ENCODE measurements at places on chromosomes 2 and 18.

DNA sequence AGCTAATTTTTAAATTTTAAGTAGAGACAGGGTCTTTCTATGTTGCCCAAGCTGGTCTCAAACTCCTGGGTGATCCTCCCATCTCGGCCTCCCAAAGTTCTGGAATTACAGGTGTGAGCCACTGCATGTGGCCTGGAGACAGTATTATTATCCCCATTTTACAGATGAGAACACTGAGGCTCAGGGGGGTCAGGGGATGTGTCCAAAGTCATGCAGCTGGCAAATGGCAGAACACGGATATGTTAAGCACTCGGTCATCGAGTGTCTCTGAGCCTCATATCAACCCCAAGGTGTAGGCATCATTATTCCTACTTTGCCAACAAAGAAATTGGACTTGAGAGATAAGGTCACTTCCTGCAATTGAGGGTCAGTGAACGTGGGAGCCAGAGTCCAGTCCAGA is 12.6 kb downstream of the KCNK3 start:
- DNase-seq, result no peak

- DNase-seq, result no peak
Measured at GRCh38 chr2:209160800-209161588, 262.9 kb upstream of the MAP2 start.

DNA sequence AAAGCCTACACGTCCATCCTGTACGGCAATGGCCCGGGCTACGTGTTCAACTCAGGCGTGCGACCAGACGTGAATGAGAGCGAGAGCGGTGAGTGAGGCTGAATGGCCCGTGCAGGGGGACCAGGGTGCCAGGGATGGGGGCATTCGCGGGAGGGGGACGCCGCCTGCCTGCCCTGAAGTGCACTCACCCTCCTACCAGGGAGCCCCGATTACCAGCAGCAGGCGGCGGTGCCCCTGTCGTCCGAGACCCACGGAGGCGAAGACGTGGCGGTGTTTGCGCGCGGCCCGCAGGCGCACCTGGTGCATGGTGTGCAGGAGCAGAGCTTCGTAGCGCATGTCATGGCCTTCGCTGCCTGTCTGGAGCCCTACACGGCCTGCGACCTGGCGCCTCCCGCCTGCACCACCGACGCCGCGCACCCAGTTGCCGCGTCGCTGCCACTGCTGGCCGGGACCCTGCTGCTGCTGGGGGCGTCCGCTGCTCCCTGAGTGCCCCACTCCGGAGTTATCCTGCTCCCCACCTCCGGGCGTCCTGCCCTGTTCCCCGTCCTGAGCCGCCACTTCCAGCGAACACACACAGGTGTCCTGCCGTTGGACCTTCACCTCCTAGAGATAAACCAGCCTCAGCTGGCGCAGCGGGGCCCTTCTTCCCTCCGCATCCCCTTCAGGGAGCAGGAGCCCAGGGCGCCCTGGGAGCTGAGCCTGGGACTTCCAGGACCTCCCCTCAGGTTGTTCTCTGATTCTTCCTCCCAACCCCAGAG is 2.9 kb downstream of the ALPI start:
- no peak for DNase-seq

DNA sequence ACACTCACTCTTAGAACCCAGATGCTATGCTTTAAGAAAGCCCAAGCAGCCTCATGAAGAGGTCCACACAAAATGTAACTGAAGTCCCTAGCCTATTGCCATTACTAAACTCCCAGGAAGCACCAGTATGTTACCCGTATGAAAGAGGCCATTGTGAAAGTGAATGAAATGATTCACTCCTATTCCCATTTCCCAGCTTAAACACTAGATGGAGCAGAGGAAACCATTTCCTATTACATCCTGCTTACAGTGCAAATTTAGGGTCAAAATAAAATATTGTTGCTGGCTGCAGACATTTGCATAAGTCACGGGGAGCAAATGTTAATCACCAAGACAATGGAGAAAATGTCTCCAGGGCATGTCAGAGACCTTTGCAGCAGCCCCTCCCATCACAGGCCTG is 989.7 kb upstream of the CRIM1 start:
- no peak for DNase-seq

- DNase-seq, result no peak
Measured at GRCh38 chr2:225326969-225327368, 72.5 kb upstream of the NYAP2 start.

GRCh38 chr2:146003337-146003736 is 1483.4 kb upstream of the ZEB2 start:
- DNase-seq, result no peak

- no peak for DNase-seq
Measured at GRCh38 chr2:101473911-101474701, 806 bp downstream of the RFX8 start.

GRCh38 chr2:27390822-27391679 is 10.5 kb upstream of the ZNF513 start:
- no peak for DNase-seq

DNA sequence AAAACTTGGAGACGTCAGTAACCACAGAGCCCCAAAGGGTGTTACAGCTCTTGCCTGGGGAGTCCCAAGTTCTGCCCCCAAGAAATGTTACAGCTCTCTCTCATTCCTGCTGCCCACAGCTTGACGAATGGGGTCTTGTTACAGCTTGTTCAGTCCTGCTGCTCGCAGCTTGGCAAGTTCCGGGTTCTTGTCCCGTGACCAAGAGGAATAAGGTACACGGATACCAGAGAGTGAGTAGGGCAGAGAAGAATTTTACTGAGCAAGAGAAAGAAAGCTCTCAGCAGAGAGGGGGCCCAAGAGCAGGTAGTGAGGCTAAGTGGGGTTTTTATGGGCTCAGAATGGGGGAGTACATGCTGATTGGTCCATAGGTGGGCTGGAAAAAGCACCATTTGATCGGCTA is 27.2 kb downstream of the SLC39A6 start:
- DNase-seq, result no peak

- DNase-seq, result no peak
Measured at GRCh38 chr2:140117386-140117785, 1337.2 kb upstream of the NXPH2 start.

DNA sequence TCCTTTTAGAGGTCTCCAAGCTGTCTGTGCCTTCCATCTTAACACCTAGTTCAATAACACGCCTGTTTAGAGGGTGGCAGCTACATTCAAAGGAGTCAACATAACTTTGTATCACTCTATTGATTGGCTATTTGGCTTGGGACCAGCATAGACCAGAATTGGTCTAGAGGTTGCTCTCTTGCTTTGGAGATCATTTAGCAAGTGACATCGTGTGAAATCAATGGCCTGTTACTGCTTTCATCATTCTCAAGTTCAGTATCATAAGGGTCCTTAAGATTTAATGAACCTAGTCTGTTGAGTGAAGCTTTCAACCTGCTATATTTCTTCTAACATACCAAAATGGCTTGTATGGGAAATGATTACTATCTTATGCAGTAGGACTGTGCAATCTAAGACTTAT is 768.2 kb downstream of the NRXN1 start:
- DNase-seq, result no peak

DNA sequence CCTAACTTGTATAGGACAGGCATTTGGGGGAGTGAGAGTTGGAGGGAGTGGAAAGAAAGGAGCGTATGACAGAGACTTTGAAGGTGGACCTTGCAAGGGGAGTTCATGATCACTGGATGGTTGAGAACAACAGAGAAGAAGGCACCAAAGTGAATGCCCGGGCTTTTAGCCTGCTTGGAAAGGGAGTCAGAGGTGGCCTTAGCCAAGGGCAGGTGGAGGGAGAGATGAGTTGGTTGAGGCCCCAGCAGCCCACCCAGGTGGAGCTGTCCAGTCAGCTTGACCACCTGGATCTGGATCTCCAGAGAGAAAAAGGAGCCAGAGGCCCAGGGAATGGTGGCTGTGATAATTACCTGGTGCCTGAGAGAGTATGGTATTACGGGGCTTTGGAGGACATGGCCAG is 73.6 kb downstream of the COA5 start:
- no peak for DNase-seq

GRCh38 chr2:797993-798392 is 120.8 kb upstream of the TMEM18 start:
- DNase-seq, result no peak

DNA sequence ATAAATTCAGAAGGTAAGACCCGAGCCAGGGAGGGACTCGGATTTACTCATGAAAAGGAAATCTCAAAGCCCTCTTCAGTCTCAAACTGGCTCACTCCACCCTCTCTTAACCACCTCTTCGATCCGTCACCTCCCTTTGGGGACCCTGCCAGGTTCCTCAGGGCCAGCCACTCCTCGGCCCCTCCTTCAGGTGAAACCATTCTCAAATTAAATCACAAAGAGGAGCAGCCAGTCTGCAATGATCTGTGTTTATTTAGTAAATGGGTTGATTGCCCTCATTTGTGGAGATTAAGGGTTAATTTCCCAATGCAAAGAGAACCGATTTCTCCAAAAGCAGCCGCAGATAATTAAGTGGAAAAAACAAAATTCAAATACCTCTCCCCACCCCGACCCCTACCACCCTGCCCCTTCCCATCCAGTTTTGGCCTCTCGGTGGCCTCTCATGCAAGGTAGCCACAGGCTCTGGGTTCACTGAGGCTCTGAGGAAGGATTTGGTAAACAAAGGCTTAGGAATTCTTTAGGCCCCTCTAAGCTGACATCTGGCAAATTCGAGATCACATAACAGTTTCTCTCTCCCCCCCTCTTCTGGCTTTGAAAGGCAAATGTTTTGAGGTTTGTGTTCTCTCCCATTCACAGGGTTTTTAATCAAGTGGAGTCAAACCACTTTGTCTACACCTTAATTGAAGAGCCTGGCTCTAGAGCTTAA is 10.3 kb upstream of the FZD7 start:
- DNase-seq, result peak; percentile 45

- DNase-seq, result no peak
Measured at GRCh38 chr2:128357506-128358370, 39.1 kb upstream of the HS6ST1 start.

DNA sequence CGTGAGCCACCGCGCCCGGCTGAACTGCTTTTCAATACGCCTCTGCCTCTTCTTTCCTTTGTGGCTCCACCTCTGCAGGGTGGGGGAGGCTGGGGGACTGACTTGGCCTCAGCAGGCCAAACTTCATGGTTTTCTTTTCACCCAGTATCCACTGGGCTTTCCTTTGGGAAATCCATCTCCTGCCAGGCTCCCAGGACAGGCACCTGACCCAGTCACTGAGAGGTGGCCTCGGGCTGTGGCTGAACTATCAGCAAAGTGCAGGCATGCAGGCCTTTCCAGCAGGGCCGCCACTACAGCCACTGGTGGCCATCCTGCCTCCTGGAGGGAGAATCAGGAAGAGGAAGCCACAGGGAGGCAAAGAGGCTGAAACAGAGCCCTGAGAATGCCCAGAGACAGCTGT is 33.4 kb upstream of the SEMA4C start:
- DNase-seq, result no peak

DNA sequence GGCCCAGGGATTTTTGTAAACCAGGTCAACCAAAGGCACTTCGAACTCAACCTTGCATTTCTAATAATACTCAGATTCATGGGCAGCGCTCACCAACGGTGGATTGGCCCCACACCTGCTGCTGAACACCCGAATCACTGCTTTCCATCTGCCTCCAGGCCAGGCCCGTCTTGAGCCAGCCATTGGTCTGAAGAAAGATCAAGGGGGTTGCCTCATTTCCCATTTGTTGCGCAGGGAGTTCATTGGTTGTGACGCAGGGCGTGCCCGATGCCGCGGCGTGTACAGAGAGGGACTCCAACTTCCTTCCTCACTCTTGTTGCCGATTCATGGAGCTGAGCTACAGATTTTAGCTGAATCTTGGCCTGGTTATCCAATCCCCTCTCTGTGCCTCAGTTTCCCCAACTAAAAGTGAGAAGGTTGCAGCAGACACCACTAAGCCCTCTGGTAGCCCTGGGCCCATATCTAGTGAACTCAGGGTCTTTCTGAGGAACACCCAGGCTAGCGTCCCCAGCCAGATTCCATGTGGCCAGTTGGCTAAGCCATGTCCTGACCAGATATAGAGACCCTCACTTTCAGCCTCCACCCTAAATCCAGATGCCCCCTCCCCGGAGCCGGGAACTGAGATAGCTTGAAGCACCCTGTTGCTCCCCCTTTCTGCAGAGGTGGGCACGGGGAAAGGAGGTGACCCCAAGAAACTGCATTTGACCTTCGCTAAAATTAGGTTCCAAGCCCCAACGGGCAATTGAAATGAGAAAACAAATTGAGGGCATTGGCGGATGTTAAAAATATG is 60.9 kb upstream of the HPCAL1 start:
- DNase-seq, result no peak

DNA sequence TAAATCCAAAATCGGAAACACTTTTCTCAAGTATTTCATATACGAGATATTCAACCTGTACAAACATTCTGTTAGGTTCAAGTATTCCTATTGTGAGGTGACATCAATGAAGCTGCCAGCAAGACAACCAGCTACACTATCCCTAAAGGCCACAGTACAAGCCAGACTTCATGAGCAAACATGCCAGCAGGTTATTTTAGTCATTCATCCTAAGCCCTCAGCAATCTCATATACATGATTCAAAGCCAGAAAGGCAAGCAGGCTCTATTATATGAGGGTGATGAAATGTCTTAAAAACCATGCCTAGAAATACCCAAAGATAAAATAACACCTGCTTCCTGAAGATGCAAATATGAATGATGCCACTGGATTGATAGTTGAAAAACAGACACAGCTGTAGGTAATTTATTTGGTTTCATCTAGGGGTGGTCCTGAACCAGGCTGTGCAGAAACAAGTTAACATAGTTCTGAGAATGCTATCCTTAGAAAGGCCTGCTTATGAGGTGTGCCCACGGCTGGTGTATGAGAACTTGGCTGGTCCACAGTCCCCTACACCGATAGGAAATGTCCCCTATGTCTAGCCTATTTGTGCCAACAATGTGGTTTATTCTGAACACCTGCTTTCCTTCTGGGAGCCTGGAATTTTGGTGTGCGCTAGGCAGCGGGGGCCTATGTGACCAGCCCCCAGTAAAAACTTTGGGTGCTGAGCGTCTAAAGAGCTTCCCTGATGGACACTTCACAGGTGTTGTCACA is 48.2 kb upstream of the KIDINS220 start:
- DNase-seq, result no peak

DNA sequence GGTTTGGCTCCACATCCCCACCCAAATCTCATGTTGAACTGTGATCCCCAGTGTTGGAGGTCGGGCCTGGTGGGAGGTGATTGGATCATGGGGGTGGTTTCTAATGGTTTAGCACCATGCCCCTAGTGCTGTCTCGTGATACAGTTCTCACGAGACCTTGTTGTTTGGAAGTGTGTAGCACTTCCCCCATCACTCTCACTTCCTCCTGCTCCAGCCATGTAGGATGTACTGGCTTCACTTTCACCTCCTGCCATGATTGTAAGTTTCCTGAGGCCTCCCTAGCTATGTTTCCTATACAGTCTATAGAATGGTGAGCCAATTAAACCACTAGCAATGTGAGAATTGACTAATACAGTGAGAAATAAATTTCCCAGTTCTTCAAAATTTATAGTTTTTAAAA is 325.9 kb downstream of the FSIP2 start:
- DNase-seq, result no peak

GRCh38 chr2:12605936-12606335 is 110.8 kb upstream of the TRIB2 start:
- DNase-seq, result no peak

GRCh38 chr18:499776-500631 is 497 bp downstream of the COLEC12 start:
- no peak for DNase-seq

DNA sequence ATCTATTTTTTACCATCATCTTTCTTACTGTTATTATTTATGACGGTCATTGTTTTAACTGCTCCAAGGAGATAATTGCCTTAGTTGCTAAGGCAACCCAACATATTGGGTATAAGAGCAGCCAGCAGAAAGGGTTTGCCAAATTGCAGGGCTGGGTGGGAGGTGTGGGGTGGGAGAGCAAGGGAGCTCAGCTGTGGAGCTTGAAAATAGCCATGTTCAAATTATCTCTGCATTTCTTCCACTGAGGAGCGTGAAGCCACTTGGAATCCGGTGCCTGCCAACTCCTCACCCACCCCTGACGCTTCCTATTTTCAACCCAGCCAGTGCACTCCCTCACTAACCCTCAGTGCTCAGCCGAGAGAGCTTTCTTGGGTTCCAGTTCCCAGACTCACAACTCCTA is 60.8 kb downstream of the SETBP1 start:
- DNase-seq, result peak; percentile 18

All from NCI-H2081 (cell line).